Omental fat pad (tissue), 4 donors: ENCODE measurements at places on chromosomes 1 and 21. TPM values are rescaled to one million over a fixed set of nuclear protein-coding genes. Genes with fewer than 3 reads are reported as not detected.

The CHRM3 gene
- 1.2 TPM for total RNA-seq

The PTGS2 gene
- 2.8 TPM for total RNA-seq

The OR14K1 gene
- 0.82 TPM for total RNA-seq

The RPL11 gene
- 867 TPM for total RNA-seq
